ENCODE measurements at places on chromosomes 3 and 15. TPM values are rescaled to one million over a fixed set of nuclear protein-coding genes. Genes with fewer than 3 reads are reported as not detected.
A peak's percentile ranks its signal among the peaks of the same experiment; 100 is the strongest.

The SNX1 gene
- 93.0 TPM for total RNA-seq

The CSPG4 gene
- total RNA-seq = 133 TPM

- H3K4me1 ChIP-seq = no peaks in the 10 kb centered on the region
- H3K27me3 ChIP-seq = no peaks in the 10 kb centered on the region
- no peak overlapping the region for H3K4me3 ChIP-seq
- no peak overlapping the region for H3K27ac ChIP-seq
Measured at GRCh38 chr15:35330916-35331315, 215.0 kb downstream of the DPH6 start.

- H3K4me3 ChIP-seq = no peak overlapping the region
- peaks cover 99% of the 10 kb centered on the region for H3K4me1 ChIP-seq
- H3K27me3 ChIP-seq = no peaks in the 10 kb centered on the region
- no peak for DNase-seq
Measured at GRCh38 chr3:154131830-154132229, 10.6 kb downstream of the ARHGEF26 start.

GRCh38 chr3:69987833-69988232 lies 11.7 kb upstream of the SAMMSON start:
- no peak overlapping the region for H3K27ac ChIP-seq
- H3K36me3 ChIP-seq = no peaks in the 10 kb centered on the region
- no peak overlapping the region for H3K4me3 ChIP-seq
- H3K27me3 ChIP-seq = no peaks in the 10 kb centered on the region

DNA sequence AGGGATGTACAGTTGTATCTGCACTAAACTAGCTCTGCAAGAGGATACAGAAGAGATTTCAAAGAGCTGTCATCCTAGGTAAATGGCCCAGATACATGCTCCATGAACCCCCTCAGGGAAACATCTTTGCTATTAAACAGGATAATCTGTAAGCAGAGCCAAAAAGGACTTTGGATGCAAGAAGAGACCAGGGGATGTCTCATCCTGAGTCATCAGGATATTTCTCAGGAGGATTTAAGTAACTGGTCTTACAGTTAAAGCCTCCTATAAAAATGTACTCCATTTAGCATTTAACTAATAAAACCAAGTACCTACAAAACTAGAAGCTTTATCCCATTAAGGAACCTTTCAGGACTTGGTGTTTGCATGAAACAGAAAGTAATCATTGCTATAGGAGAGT lies 48.2 kb upstream of the PHLDB2 start:
- H3K27ac ChIP-seq = no peak overlapping the region
- DNase-seq = no peak
- no peaks in the 10 kb centered on the region for H3K36me3 ChIP-seq
- no peak overlapping the region for H3K4me3 ChIP-seq

The SEMA3F gene
- 30.3 TPM for total RNA-seq

DNA sequence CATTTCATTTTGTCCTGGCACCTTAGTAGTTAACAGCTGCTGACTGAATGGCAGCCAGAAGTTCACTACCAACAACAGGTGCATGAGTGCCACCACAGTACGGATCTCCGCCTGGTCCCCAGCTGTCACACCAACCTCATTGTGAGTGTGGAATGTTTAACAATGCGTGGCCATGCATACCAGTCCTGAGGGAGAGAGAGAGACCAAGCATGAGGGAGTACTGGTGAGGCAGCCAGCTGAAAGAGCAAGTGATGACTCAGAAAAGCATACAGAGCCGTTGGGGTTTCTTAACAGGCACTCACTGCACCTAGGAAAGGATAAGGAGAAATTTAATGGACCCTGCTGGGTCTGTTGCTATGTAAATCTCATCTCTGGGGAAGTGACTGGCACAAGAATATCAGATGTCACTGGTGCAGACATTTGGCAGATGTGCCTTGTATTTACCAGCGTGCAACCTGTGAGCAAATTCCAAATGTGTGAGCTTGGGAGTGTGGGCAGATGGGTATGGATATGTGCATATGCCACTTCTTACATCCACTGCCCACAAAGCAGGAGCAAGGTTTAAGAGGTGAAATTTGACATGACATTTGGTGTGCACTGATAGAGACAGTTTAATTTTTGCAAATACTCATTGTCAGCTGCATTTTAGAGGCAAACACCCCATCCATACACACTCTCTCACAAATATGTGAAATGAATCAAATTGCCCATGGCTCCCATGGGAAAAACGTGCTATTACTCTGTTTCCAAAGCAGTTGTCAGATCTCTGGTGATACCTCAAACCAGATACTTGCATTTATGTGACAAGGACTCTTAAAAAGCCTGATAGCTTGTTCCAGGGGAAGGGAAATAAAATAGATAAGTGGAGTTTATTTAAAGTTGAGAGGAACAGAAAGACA lies 245.2 kb upstream of the ARPP21 start:
- H3K27ac ChIP-seq = no peak overlapping the region
- H3K4me1 ChIP-seq = no peaks in the 10 kb centered on the region
- no peak for DNase-seq
- H3K36me3 ChIP-seq = no peaks in the 10 kb centered on the region

DNA sequence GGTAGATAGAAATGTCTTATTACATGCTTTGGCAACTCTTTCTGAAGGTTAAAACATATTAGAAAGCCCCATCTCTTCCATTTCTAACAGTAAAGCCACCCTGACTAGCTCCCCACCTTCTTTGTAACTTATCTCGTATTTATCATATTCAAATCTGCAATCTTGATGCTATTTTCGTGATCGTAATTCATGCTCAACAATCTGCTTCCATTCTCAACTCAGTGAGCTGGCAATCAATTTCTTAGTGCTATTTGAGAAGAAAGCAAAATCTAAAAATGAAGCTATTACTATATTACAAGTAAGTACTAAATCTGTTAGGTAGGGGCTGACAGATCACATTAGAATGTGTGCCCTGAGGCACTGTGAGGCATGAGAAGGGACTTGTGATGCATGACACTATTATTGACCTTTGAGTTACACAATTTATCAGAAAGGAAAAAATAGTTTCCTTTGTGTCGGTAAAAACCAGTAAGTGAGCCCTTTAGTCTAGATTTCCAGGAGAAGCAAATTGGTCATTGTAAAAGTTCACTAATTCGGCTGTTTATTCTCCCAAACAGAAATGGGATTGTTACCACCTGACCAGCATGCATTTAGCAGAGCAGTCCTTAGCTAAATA lies 379.7 kb upstream of the CNTN6 start:
- no peaks in the 10 kb centered on the region for H3K36me3 ChIP-seq
- DNase-seq = no peak
- H3K27me3 ChIP-seq = no peaks in the 10 kb centered on the region
- no peak overlapping the region for H3K27ac ChIP-seq

DNA sequence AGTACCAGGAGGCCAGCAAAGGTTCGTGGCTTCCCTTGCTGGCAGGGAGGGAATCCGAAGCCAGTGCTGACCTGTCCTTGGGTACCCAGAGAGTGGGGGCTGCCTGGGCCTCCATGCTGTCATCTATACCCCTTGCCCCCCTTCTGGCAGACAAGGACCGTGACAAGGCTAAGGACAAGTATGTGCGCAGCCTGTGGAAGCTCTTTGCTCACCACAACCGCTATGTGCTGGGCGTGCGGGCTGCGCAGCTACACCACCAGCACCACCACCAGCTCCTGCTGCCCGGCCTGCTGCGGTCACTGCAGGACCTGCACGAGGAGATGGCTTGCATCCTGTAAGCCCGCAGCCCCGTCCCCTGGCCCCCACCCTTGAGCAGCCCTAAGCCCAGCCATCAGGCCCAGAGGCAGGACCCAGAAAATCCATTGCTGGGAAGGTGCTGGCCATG lies 2.8 kb downstream of the FES start:
- H3K27me3 ChIP-seq = no peaks in the 10 kb centered on the region
- peaks cover 50% of the 10 kb centered on the region for H3K4me1 ChIP-seq
- H3K27ac ChIP-seq = no peak overlapping the region

GRCh38 chr3:52221563-52222318 lies 3.7 kb downstream of the TLR9 start:
- H3K27ac ChIP-seq = no peak overlapping the region
- H3K27me3 ChIP-seq = no peaks in the 10 kb centered on the region

The GASK1A gene
- total RNA-seq = 10.2 TPM

DNA sequence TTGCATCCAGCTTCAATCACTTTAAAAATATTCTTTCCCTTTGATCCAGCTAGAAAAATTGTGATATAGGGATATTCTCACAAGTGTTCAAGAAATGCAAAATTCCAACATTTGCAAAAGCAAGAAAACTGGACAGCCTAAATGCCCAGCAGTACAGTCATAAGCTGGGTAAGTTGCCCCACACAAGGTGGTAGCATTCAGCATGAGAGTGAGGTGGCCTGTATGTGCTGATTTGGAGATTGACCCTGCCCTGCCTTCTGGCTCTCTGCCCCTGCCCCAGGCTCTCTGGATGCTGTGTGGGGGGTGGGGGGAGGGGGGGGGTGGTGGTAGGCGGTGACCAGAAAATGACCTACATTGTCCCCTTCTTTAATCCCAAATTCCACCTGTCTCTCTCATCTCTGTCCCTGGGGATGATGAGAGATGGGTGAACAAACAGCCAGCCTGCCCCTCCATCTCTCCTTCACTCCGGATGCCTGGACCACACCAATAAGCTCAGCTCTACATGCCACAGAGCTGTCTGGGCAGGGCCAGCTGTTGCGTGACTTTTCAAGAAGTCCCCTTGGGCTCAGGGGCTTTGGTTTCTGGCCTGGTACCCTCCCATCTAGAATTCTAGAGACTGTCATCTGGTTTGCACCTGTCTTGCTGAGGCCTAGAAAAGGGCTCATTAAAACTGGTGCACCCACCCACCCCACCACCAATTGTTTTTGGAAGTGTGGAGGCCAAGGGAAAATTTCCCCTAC lies 42.2 kb downstream of the SLC28A1 start:
- H3K36me3 ChIP-seq = no peaks in the 10 kb centered on the region
- DNase-seq = no peak
- H3K4me1 ChIP-seq = peaks cover 9% of the 10 kb centered on the region
- H3K27me3 ChIP-seq = no peaks in the 10 kb centered on the region

The SCAANT1 gene
- not detected for total RNA-seq

DNA sequence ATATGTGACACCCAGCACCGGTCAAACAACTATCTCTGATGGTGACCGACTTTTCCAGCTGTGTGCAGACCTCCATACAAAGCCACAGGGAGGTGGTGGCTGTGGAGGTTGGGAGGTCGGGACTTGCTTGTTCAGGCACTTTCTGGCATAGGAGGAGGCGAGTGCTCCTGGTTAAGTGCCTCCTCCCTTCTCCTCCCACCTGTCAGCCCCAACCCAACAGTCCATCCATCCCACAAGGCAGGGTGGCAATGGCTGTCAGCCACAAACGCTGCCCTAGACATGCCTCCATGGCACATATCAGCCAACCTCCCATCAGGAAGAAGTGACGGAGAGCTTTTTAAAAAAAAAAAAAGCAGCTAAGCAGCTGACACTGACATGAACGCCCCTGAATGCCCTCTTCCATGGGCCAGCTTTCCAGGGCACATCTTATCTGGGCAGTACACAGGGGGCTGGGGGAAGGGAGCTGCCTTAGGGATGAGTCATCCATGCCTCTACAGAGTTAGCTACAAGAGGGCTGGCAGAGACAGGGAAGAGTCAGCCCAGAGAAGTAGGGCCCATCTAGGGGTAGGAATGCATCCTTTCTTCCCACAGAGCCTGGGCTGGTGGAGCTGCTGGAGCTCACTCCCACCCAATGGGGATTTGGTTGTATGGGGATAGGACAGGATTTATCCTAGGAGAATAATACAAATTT lies 41.2 kb downstream of the CCDC12 start:
- peaks cover 97% of the 10 kb centered on the region for H3K4me1 ChIP-seq
- H3K36me3 ChIP-seq = peaks cover 10% of the 10 kb centered on the region
- H3K4me3 ChIP-seq = no peak overlapping the region
- peak overlapping the region; percentile 77 for H3K27ac ChIP-seq
- no peaks in the 10 kb centered on the region for H3K27me3 ChIP-seq
- DNase-seq = no peak

The HTR3E gene
- total RNA-seq = not detected

The TMEM207 gene
- not detected for total RNA-seq

DNA sequence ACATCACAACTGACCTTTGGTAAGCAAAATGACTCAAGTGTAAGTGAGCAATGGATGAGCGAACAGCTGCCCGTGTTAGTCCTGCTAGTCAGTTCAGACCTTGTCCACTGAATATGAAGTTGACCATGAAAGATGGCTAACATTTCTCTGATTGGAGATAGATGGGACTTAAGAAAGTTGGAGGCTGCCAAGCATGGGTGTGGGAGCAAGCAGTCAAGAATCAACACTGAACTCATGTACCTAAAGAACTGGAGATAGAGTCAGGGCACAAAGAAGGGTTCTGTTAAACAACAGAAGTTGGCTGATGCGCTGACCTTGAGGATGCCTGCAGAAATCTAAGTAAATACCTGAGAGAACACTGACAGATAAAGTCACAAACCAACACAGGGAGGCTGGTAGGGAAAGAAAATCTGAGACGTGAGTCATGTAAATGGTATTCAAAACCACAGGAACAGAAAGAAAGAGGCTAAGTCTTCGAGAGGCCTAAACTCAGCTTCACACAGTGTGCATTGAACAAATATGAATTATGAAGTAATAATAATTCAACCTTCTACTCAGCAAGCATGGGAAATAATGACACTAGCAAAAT lies 30.7 kb upstream of the ANPEP start:
- no peak for DNase-seq
- H3K4me1 ChIP-seq = no peaks in the 10 kb centered on the region
- peaks cover 27% of the 10 kb centered on the region for H3K36me3 ChIP-seq
- no peak overlapping the region for H3K27ac ChIP-seq
- no peak overlapping the region for H3K4me3 ChIP-seq
- H3K27me3 ChIP-seq = no peaks in the 10 kb centered on the region

The SLC28A1 gene
- not detected for total RNA-seq

The HRH1 gene
- 5.6 TPM for total RNA-seq

GRCh38 chr3:89923921-89924610 lies 816.6 kb downstream of the EPHA3 start:
- no peak for DNase-seq
- no peak overlapping the region for H3K4me3 ChIP-seq
- no peaks in the 10 kb centered on the region for H3K36me3 ChIP-seq
- no peaks in the 10 kb centered on the region for H3K27me3 ChIP-seq
- H3K27ac ChIP-seq = no peak overlapping the region

- no peak overlapping the region for H3K27ac ChIP-seq
- H3K27me3 ChIP-seq = no peaks in the 10 kb centered on the region
- DNase-seq = no peak
- H3K36me3 ChIP-seq = no peaks in the 10 kb centered on the region
- no peak overlapping the region for H3K4me3 ChIP-seq
- no peaks in the 10 kb centered on the region for H3K4me1 ChIP-seq
Measured at GRCh38 chr15:44801364-44801763, 65.0 kb downstream of the TRIM69 start.

GRCh38 chr3:124059580-124059979 lies 67.7 kb upstream of the ROPN1 start:
- no peak for DNase-seq
- no peak overlapping the region for H3K4me3 ChIP-seq
- H3K27ac ChIP-seq = no peak overlapping the region
- H3K4me1 ChIP-seq = peaks cover 38% of the 10 kb centered on the region
- H3K36me3 ChIP-seq = no peaks in the 10 kb centered on the region

- DNase-seq = no peak
- no peaks in the 10 kb centered on the region for H3K36me3 ChIP-seq
- H3K4me1 ChIP-seq = no peaks in the 10 kb centered on the region
- H3K4me3 ChIP-seq = no peak overlapping the region
- no peak overlapping the region for H3K27ac ChIP-seq
Measured at GRCh38 chr3:7695049-7695448, 806.6 kb upstream of the LMCD1 start.

GRCh38 chr3:133833267-133833666 lies 27.7 kb downstream of the SRPRB start:
- H3K4me3 ChIP-seq = no peak overlapping the region
- peaks cover 57% of the 10 kb centered on the region for H3K36me3 ChIP-seq
- no peaks in the 10 kb centered on the region for H3K4me1 ChIP-seq

GRCh38 chr15:73679964-73680363 lies 4.2 kb upstream of the CD276 start:
- no peak for DNase-seq
- H3K36me3 ChIP-seq = no peaks in the 10 kb centered on the region
- H3K27ac ChIP-seq = no peak overlapping the region
- peaks cover 21% of the 10 kb centered on the region for H3K4me1 ChIP-seq
- no peak overlapping the region for H3K4me3 ChIP-seq

All from esophagus muscularis mucosa (tissue), 4 donors.